Progenitor cell of endocrine pancreas (in vitro differentiated cells): ENCODE measurements at places on chromosomes 5 and 9.

DNA sequence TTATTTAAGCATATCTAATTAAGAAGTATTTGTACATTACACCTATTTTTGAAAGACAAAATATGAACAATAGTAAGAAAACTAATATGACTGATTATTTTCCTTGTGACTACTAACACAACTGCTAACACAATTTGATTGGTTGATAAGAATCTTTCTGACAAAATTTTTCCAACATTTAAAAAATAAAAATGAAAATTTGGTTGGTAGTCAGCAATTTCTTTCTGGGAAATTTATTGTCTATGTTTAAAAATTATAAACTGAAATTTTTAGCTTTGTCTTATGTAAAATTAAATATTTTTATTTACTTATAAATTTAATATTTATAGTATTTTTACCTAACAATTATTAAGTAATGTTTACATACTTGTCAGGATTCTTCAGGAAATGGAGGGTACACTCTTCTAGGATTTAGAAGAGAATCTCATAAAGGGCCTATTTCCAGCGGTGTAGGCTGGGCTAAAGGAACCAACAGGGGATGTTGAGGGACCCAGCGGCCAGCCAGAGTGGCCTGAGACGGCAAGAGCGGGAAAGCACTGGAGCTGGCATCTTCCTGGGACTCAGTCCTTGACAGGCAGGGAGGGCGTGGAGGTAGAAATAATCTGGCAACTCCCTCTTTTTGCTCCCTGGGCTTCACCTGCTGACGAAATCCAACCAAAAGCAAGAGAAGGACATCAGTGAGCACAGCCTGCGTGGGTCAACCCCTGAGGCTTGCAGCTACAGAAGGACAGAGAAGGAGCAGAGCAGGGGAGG, 14.7 kb upstream of the FAM120A start:
- DNase-seq, result no peak

- DNase-seq, result no peak
These were observed 24.4 kb upstream of the ANXA6 start for GRCh38 chr5:151181818-151182523.

DNA sequence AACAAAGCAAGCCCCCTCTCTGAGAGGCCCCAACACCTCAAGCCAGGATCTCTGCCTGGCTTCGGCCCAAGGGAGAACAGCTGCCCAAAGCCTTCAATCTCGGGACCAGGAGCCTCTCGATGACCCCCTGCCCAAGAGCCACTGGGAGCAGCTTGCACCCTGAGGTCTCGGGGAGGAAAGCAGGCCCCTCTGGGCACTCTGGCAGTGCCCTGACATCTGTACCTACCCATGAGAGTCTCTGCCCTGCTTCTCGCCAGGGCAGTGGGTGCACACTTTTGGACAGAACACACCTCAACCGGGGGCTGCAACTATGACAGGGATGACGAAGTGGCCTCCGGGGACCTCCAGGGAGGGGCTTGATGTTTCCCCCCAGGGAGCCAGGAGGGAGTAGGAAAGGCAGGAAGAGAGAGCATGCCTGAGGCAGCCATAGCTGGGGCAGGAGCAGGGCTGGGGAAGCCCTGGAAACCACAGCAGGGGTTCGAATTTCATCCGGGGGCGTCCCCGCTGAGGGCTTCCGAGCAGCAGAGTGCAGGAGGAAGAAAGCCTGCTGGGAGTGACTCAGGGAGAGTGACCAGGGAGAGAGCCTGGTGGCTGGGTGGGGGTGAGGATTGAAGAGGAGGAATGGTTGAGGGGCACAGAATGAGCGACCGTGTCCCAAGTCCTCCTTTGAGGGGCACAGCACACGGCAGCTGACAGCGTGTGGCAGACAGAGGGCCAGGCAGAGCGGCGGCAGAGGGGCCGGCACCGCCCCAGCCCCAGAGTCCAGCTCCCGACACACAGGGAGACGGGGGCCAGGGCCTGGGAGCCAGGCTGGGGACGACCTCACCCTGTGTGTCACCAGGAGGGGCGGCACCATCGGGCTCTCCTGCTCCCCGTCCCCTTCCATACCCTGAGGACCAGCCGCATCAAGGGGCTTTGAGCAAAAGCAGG, 1.8 kb downstream of the LPCAT1 start:
- no peak for DNase-seq

DNA sequence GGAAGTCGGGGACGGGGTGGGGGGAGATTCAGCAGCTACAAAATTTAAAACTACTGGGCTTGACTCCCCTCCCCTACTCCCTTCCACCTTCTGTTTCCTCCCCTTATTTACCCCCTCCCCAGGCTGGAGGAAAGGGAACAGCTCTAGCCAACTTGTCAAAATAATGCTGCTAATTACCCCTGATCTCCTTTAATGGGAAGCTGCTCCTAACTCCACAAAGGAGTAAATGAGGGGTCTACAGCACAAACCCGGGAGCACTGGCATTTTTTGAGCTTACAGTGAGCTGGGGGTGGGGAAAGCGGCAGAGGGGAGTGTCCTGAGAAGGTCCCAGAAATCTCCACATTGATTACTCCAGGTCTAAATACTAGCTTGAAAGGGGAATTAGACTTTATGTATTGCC, 3.1 kb downstream of the PTCH1 start:
- no peak for DNase-seq

DNA sequence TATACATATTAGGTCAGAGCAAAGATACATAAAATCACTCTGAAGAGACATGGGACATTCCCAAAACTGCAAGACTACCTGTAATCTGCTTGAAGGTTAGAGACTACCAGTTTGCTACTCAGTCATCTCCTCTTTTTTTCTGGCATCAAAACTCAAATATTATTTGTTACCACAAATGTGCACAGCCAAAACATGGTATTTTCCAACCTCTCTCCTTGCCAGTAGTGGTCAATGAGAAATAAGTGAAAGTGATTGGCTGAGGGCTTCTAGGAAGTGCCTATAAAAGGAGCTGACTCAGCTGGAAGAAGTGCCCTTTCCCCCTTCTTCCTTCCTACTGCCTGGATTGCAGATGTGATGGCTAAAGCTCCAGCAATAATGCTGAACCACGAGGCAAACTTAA, 13.8 kb downstream of the GZMK start:
- no peak for DNase-seq

DNA sequence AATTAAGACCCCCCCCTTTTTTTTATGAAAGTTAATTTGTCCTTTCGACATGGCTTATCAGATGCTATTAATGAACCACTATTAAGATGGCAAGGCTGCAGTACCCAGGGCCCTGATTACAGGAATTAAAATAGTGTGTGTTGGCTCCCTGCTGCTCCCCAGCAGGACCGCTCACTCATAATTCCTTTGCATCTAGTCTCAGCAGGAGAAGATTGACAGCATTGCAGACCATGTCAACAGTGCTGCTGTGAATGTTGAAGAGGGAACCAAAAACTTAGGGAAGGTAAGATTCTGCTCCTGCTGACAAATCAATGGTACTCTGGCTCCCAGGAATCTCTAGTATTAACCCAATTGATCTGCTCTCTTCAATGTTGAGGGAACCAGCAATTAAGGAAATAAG, 61.0 kb downstream of the STX17 start:
- no peak for DNase-seq

GRCh38 chr9:114296338-114296737, 26.6 kb upstream of the ORM1 start:
- DNase-seq, result no peak

DNA sequence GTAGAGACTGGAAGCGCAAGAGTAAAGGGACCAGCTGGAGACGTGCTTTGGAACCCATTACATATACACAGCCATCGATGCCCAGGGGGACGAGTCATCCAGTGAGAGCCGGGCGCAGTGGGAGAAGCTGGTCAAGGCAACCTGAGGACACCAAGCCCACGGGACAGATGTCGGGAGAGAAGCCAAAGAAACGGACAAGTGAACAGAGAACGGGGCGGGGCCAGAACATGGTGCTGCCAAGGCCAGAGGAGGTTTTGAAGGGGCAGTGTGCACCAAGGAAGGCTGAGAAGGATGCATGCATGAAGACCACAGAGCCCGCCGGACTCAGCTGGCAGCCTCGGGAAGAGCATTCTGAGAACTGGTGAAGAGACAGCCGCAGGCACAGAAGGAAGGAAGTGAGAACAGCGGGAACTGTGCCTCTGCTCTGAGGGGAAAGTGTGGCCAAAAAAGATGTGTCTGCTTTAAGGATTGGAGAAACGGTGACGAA, 20.3 kb downstream of the CAMSAP1 start:
- DNase-seq, result no peak

- no peak for DNase-seq
These were observed 104.3 kb downstream of the TRPM6 start for GRCh38 chr9:74783408-74783807.

DNA sequence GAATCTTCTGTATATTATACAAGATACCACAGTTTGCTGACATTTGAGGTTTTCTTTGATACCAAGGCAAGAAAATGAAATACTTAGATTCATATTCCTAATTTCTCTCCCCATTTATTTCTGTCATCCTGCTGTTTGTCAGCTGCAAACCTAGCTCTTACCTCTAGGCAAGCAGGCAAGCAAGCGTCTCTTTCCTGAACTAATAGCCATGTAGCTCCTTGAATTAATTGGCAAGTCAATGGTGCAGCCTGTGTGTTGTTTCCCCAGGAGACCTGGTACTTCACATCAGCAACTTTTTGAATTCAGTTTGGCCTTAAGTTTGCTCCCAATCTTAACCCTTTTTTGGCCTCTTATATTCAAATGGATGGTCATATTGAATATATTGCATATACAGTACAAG, 573.6 kb upstream of the ARRDC3 start:
- no peak for DNase-seq

DNA sequence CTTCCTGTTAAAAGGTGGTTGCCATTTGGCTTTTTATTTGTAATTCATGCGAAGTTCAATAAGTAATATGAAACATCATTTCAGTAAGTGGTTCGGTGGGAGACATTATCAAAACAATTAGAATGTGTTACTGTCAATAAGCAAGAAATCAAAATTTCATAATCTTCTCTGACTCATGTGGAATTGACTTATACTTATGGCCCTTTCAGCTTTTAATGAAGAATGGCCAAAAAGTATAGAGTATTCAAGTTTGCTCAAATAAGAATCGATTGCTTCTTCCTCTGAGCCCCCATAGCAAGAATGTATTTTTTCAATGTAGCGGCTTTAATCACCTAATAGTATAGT, 174.5 kb downstream of the AOPEP start:
- no peak for DNase-seq

DNA sequence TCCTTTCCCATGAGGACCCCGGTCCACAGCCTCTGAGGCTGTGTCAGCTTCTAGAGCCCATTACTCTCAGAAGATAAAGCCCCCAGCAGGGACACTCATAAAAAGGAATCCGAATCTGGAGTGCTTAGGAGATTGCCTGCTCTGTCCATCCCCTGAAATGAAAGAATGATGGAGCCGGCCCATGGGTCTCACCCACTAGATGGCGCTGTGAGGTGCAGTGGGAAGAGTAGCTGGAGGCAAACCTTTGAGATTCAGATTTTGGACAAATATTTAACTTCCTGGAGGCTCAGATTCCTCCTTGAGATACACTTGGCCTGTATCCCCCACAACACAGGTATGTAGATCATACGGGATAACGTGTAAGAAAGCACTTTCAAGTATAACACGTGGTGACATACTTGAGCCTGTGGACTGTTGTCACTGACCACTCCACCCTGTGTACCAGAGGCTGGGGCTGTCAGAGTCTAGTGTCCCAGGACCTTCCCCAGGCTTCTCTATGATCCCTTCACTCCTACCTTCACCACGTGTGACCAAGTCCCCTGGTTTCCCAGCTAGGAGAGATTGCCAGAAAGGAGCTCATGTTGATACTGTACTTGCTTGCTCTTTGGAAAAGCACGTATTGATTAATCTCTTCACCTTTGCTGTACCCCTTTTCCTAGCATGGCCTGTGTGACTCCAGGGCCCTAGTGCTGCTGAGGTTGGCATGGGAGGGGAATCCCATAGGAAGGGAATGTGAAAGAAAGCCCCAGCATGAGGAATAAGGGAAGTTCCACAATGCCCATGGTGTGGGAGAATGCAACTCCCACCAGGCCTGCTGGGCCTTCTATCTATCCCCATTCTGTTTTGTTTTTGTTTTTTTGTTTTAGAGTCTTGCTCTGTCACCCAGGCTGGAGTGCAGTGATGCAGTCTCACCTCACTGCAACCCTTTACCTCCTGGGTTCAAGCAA, 32.1 kb downstream of the TRMO start:
- peak; percentile 14 for DNase-seq

- no peak for DNase-seq
These were observed 887.1 kb downstream of the MAT2B start for GRCh38 chr5:164392531-164392930.

GRCh38 chr5:33688066-33688465, 203.7 kb downstream of the ADAMTS12 start:
- DNase-seq, result no peak

DNA sequence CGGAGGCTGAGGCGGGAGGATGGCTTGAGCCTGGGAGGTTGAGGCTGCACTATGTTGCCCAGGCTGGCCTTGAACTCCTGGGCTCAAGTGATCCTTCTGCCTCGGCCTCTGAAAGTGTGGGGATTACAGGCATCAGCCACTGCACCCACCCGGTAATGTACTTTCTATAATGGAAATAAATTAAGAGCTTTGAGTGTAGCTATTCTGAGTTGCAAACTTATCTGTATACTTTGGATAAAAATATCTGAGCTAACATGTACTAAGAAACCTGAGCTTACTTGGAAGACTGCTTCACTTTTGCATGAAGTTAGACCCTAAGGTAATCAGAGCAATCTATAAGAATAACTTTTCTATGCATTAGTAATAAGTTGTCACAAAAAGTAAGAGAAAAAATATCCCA, 50.0 kb downstream of the UNC13B start:
- DNase-seq, result no peak

GRCh38 chr5:14687023-14687665, 22.6 kb downstream of the OTULIN start:
- DNase-seq, result no peak

DNA sequence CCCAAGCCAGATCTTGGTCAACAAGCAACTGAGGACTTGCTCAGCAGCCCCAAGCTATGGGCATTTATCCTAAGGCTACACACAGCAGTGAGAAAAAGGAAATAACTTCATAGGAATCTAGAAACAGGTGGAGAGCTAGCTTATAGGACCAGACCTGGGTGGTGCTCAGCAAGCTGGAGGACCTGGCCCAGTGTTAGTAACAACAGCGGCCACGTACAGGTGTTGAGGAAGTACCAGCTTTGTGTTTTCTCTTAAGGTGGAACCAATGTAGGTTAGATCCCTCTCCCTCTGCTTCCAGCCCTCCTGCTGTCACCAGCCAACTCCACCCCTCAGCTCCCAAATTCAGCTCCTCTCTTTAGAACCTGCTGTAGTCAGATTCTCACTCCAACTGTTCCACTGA, 43.4 kb downstream of the IRF1 start:
- no peak for DNase-seq

GRCh38 chr9:113261917-113262671, 13.3 kb downstream of the CDC26 start:
- no peak for DNase-seq

DNA sequence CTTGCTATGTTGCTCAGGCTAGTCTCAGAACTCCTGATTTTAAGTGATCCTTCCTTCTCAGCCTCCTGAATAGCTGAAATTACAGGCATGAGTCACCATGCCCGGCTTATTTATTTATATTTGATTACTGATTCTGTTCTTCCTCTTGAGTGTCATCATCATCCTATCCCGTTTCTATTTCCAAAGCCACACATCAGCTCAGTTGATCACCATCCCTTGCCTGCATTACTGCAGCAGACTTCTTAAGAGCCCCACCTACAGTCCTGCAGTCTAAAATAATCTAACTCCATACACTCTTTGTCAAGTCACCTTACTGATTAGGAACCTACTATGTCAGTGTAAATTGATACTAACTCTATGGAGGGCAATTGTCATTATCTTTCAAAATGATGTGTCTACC, 138.9 kb upstream of the RAI14 start:
- no peak for DNase-seq

- DNase-seq, result no peak
These were observed 175.6 kb upstream of the COX7C start for GRCh38 chr5:86442036-86442745.
